ENCODE measurements at places on chromosomes 5 and 9.

- peaks cover 28% of the 10 kb centered on the region for H3K4me1 ChIP-seq
- no peak for DNase-seq
- no peak overlapping the region for H3K4me3 ChIP-seq
- H3K27me3 ChIP-seq: peaks cover 13% of the 10 kb centered on the region
Observed at GRCh38 chr5:163434401-163434866, 3.0 kb upstream of the CCNG1 start.

DNA sequence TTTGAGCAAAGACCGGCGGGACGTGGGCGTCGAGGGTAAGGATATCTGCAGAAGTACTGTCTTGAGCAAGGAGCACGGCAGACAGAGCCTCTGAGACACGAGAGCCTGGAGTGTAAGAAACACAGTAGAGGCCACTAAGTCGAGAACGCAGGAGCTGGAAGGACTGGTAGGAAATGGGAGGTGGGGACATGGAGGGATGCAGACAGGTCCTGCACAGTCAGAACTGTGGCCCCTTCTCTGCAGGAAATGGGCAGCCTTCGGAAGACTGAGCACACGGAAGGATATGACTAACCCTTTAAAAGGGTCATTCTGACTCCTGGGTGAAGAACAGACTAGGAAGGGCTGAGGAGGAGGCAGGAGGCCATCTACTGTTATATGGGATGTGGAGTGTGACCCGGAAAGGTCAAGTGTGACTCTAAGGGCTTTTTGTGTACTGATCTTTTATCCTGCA is 1.4 kb upstream of the CAMSAP1 start:
- peak overlapping the region; percentile 51 for H3K27ac ChIP-seq
- peak overlapping the region; percentile 65 for H3K4me3 ChIP-seq
- H3K27me3 ChIP-seq: no peaks in the 10 kb centered on the region
- peaks cover 49% of the 10 kb centered on the region for H3K4me1 ChIP-seq
- no peak for DNase-seq

DNA sequence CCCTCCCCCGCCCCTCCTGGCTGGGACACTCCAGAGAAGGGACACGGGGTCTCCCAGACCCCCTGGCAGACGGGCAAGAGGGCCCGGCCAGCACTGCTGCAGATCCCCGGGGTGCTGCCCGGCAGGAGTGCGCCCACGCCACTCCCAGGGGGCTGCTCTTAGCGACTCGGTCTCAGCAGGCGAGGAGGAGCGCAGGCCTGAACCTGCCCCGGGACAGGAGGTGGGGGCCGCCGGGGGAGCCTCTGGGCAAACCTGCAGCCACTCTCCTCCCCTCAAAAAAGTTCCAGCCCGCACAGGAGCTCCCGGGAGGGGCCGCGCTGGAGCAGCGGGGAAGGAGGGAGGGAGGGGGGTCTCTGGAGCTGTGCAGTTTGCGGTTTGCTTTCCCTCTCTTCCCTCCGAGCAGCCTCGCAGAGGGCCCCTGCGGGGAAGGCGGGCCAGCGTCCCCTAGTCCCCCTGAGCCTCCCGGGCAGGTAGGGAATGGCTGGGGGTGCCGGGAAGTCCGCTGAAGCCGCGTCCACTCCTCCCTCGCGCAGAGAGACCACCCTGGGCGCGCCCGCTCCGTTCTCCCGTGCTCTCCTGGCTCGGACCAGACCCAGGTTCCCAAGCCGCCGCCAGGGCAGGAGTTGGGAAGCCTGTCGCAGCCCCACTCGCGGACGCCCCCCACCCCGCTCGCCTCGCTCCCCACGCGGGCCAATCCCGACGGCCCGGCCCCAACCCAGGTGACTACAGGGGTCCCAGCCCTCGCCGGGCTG is 44.2 kb downstream of the NACC2 start:
- no peak overlapping the region for H3K27ac ChIP-seq
- no peaks in the 10 kb centered on the region for H3K36me3 ChIP-seq
- no peak overlapping the region for H3K4me3 ChIP-seq
- H3K27me3 ChIP-seq: peaks cover 4% of the 10 kb centered on the region
- no peak for DNase-seq
- H3K4me1 ChIP-seq: peaks cover 4% of the 10 kb centered on the region

- no peak overlapping the region for H3K4me3 ChIP-seq
- H3K36me3 ChIP-seq: peaks cover 3% of the 10 kb centered on the region
- H3K27me3 ChIP-seq: no peaks in the 10 kb centered on the region
- H3K4me1 ChIP-seq: peaks cover 17% of the 10 kb centered on the region
Observed at GRCh38 chr5:83337453-83338035, 134.0 kb upstream of the VCAN start.

GRCh38 chr9:132645711-132646110 is 24.1 kb downstream of the DDX31 start:
- peaks cover 27% of the 10 kb centered on the region for H3K36me3 ChIP-seq
- DNase-seq: no peak
- no peaks in the 10 kb centered on the region for H3K4me1 ChIP-seq
- H3K27ac ChIP-seq: no peak overlapping the region

- peaks cover 14% of the 10 kb centered on the region for H3K4me1 ChIP-seq
- DNase-seq: no peak
- H3K27ac ChIP-seq: no peak overlapping the region
Observed at GRCh38 chr9:91787931-91788330, 162.1 kb downstream of the ROR2 start.

- no peak overlapping the region for H3K4me3 ChIP-seq
- no peaks in the 10 kb centered on the region for H3K27me3 ChIP-seq
- H3K27ac ChIP-seq: no peak overlapping the region
- no peaks in the 10 kb centered on the region for H3K4me1 ChIP-seq
- H3K36me3 ChIP-seq: no peaks in the 10 kb centered on the region
Observed at GRCh38 chr9:118028225-118028624, 324.0 kb downstream of the TLR4 start.

DNA sequence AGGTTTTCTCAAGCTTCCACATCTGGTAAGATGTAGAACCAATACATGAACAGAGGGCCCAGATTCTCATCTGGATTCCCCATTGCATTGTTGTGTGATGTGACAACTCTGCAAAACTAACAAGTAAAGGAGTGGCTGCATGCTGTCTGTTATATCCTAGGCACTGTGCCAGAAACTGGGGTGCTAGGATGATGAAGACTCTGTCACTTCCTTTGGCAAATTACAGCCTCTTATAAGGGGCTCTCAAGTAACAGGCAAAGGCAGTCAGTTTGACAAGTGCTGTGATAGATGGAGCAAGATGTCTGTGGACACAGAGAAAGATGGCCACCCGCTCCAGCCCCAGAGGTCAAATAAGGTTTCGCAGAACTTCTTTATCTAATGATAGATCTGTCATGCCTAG is 115.7 kb downstream of the PAPPA start:
- H3K4me1 ChIP-seq: no peaks in the 10 kb centered on the region
- no peaks in the 10 kb centered on the region for H3K36me3 ChIP-seq
- H3K4me3 ChIP-seq: no peak overlapping the region
- H3K27ac ChIP-seq: no peak overlapping the region

DNA sequence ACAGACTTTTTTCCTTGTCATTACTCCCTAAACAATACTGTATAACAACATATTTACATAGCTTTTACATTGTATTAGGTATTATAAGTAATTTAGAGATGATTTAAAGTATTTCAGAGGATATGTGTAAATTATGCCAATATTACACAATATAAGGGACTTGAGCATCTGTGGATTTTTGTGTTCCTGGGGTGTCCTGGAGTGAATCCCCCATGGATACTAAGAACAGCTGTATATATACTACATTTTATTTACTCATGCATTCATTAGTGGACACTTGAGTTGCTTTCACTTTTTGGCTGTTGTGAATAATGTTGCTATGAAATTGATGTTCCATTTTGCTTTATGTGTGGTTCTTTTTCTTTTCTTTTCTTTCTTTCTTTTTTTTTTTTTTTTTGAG is 348.8 kb downstream of the SH3GL2 start:
- no peak overlapping the region for H3K4me3 ChIP-seq
- H3K27me3 ChIP-seq: no peaks in the 10 kb centered on the region
- H3K4me1 ChIP-seq: no peaks in the 10 kb centered on the region
- no peaks in the 10 kb centered on the region for H3K36me3 ChIP-seq
- DNase-seq: no peak

DNA sequence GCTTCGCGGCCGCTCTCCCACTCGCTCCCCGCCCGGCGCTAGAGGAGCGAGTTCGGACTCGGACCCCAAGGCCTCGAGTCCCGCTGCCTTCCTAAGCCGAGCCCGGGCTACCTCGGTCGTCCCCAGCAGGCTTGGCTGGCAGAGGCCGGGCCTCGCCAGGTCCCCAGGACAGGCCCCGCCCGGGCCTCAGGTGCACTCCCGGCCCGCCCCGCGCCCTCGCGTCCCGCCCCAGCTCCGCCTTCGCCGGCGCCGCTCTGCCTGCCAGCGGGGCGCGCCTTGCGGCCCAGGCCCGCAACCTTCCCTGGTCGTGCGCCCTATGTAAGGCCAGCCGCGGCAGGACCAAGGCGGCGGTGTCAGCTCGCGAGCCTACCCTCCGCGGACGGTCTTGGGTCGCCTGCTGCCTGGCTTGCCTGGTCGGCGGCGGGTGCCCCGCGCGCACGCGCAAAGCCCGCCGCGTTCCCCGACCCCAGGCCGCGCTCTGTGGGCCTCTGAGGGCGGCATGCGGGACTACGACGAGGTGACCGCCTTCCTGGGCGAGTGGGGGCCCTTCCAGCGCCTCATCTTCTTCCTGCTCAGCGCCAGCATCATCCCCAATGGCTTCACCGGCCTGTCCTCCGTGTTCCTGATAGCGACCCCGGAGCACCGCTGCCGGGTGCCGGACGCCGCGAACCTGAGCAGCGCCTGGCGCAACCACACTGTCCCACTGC is at the start of gene SLC22A5:
Gene SLC22A5, plus strand, starts transcription at position 237 of the 707 bp plus-strand sequence. Its CDS starts 263 bp downstream, at position 500.
- peak within 1 kb of the TSS; percentile 71 for H3K4me3 ChIP-seq
- H3K27ac ChIP-seq: no peak within 1 kb of the TSS
- DNase-seq: peak; percentile 73
- no peaks in the 10 kb centered on the region for H3K27me3 ChIP-seq

GRCh38 chr5:157607371-157608161 is 32.0 kb upstream of the ADAM19 start:
- H3K4me3 ChIP-seq: peak overlapping the region; percentile 6
- peaks cover 81% of the 10 kb centered on the region for H3K4me1 ChIP-seq
- DNase-seq: peak; percentile 86

DNA sequence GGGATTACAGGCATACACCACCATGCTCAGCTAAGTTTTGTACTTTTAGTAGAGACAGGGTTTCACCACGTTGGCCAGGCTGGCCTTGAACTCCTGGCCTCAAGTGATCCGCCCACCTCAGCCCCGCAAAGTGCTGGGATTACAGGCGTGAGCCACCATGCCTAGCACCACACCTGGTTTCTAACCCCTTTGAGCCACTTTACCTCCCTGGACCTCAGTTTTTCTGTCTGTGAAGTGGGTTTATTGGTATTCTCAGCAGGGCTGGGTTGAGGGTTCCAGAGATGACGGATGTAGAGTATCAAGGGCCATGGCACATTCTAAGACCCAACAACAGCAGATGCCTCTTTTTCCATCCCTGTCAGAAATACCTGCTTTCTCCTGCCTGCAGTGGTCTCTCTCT is 38.6 kb downstream of the AMBP start:
- H3K27me3 ChIP-seq: peaks cover 1% of the 10 kb centered on the region
- no peaks in the 10 kb centered on the region for H3K4me1 ChIP-seq
- DNase-seq: no peak
- H3K27ac ChIP-seq: no peak overlapping the region
- no peak overlapping the region for H3K4me3 ChIP-seq

DNA sequence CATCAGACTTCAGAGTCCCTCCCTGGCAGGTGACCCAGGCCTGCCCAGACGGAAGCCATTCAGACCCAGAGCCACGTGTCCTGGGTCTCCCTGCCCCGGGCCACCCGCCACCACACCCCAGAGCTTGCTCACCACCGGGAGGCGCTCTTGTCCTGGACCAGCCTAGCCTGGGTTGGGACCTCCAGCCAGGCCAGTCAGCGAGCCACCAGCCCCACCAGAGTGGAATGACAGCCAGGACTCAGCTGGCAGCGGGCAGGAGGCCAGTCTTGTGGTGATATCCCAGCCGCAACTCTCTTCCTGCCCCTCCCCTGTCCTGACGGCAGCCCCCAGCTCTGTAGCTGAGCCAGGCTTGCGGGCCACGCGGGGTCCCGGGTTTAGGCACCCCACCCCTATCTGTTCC is 1.7 kb upstream of the PTGDS start:
- DNase-seq: peak; percentile 64
- H3K4me3 ChIP-seq: peak overlapping the region; percentile 71
- peak overlapping the region; percentile 77 for H3K27ac ChIP-seq
- H3K4me1 ChIP-seq: peaks cover 33% of the 10 kb centered on the region

GRCh38 chr5:102545175-102545574 is 46.4 kb upstream of the SLCO6A1 start:
- no peak overlapping the region for H3K4me3 ChIP-seq
- no peaks in the 10 kb centered on the region for H3K4me1 ChIP-seq
- H3K36me3 ChIP-seq: no peaks in the 10 kb centered on the region
- no peak overlapping the region for H3K27ac ChIP-seq

DNA sequence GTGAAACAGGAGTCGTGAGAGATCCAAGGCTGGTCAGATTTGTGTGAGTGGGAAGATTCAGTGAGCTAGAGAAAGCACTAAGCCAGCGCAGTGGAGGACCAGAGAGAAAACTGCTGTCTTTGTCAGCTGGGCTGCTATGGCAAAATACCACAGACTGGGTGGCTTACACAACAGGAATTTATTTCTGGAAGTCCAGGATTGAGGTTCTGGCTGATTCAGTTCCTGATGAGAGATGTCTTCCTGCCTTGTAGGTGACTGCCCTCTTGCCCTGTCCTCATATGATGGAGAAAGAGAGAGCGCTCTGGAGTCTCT is 24.2 kb upstream of the ANKRD33B start:
- H3K27ac ChIP-seq: no peak overlapping the region
- no peak for DNase-seq
- no peaks in the 10 kb centered on the region for H3K36me3 ChIP-seq
- peaks cover 16% of the 10 kb centered on the region for H3K4me1 ChIP-seq

DNA sequence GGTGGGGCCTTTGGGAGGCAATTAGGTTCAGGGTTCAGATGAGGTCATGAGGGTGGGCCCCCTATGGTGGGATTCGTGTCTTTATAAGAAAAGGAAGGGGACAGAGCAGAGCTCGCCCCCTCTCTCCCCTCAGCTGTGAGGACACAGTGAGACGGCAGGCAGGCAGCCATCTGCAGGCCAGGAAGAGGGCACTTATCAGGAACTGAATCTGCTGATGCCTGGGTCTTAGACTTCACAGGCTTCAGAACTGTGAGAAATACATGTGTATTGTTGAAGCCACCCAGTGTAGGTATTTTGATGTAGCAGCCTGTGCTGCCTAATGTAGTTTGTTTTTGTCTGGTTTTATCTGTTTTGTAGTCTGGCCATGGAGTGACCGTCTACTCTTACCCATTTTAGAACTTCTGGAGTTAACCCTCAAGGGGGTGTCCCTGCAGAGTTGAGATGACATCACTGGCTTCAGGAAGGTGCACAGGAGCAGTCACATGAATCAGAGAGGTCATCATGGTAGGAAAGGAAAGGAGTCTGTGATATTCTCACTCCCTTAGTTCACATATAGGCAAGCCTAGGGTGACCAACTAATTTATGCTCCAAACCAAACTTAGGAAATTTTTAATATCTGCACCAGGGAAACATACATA is 71.0 kb downstream of the LRRC70 start:
- H3K27ac ChIP-seq: no peak overlapping the region
- H3K4me1 ChIP-seq: peaks cover 15% of the 10 kb centered on the region
- H3K27me3 ChIP-seq: no peaks in the 10 kb centered on the region

DNA sequence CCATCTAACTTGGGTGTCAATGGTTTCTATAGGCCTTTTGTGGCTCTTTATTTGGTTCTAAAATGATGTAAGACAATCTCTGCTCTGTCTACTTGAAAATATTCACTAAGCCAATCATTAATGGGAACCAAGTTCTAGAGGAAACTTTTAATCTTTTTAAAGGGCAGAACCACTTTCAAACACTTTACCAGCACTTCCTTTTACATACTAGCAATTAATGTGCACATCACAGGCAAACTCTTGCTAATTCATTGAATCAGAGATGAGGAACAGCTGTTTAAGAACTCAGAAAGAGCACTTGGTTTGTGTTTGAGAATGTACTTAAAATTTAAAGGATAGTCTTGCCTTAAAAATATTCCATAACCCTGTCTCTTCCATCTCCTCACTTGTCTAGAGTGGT is 83.4 kb downstream of the PAPPA start:
- no peak overlapping the region for H3K4me3 ChIP-seq
- no peak overlapping the region for H3K27ac ChIP-seq
- no peaks in the 10 kb centered on the region for H3K36me3 ChIP-seq
- no peaks in the 10 kb centered on the region for H3K4me1 ChIP-seq

Data from activated CD4-positive, alpha-beta memory T cell treated with anti-CD3 and anti-CD28 coated beads, Interleukin-2, amount 10 ng/mL, durations not matched to agents 7 days and 5 days (primary cell).